Tongue (tissue), 3 donors: ENCODE measurements at places on chromosomes 3 and 15. TPM values are rescaled to one million over a fixed set of nuclear protein-coding genes. Genes with fewer than 3 reads are reported as not detected.

Gene PCOLCE2
- total RNA-seq: 0.62 TPM

Gene PTX3
- 3.5 TPM for total RNA-seq

- DNase-seq: no peak
Measured at GRCh38 chr3:125353659-125354058, 21.5 kb downstream of the ZNF148 start.

GRCh38 chr3:88480822-88481221 is 331.1 kb downstream of the C3orf38 start:
- DNase-seq: no peak

GRCh38 chr15:48416301-48416700 is 85.1 kb downstream of the DUT start:
- DNase-seq: no peak

DNA sequence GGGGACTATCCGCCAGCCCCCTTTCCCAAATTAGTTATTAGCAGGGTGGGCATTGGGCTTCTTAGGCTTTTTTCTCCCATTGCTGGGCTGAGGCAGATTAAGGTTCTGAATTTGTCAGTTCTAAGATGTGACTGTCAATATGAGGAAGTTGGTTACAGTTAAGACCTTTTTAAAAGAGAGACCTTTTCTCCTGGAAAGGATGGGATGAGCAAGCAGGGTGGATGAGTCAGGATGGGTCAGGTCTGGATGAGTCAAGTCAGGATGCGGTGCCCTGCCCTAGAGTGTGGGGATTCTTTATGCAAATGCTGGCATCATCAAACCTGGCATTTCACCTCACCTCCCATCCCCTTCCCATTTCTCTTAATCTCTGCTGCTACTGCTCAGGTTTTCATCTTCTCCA is 1.9 kb downstream of the AEN start:
- no peak for DNase-seq

Gene GABRR3
- not detected for total RNA-seq

- DNase-seq: no peak
Measured at GRCh38 chr3:52670621-52671521, 14.8 kb downstream of the PBRM1 start.

DNA sequence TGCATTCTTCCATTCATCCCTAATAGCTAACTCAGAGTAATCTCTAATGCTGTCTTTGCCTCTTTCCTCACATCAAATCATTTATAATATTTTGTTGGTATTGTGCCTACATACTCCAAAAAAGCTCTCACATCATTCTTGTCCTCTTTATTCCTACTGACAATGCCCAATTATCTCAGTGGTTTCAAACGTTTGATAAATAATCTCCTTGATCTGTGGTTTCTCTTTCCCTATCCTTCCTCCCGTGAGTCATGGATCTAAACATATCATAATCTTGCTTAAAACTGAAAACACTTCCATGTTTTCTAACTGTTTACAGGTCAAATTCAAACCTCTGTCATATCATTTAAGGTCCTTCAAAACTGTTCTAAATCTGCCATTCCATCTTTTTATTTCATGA is 115.1 kb downstream of the CNTN6 start:
- no peak for DNase-seq

Gene CA12
- 8.9 TPM for total RNA-seq

GRCh38 chr3:196220587-196220986 is 4.3 kb downstream of the SLC51A start:
- no peak for DNase-seq

GRCh38 chr3:22977042-22977441 is 226.1 kb upstream of the UBE2E2 start:
- DNase-seq: no peak

GRCh38 chr3:174120997-174121396 is 723.5 kb downstream of the NLGN1 start:
- no peak for DNase-seq

- no peak for DNase-seq
Measured at GRCh38 chr3:127610105-127610504, 11.9 kb downstream of the MCM2 start.

- no peak for DNase-seq
Measured at GRCh38 chr3:36973139-36973538, 19.8 kb downstream of the EPM2AIP1 start.

Gene LRRIQ4
- not detected for total RNA-seq

- no peak for DNase-seq
Measured at GRCh38 chr15:69602921-69603320, 150.3 kb downstream of the RPLP1 start.

GRCh38 chr3:139105154-139105702 is 60.5 kb upstream of the PRR23C start:
- no peak for DNase-seq

DNA sequence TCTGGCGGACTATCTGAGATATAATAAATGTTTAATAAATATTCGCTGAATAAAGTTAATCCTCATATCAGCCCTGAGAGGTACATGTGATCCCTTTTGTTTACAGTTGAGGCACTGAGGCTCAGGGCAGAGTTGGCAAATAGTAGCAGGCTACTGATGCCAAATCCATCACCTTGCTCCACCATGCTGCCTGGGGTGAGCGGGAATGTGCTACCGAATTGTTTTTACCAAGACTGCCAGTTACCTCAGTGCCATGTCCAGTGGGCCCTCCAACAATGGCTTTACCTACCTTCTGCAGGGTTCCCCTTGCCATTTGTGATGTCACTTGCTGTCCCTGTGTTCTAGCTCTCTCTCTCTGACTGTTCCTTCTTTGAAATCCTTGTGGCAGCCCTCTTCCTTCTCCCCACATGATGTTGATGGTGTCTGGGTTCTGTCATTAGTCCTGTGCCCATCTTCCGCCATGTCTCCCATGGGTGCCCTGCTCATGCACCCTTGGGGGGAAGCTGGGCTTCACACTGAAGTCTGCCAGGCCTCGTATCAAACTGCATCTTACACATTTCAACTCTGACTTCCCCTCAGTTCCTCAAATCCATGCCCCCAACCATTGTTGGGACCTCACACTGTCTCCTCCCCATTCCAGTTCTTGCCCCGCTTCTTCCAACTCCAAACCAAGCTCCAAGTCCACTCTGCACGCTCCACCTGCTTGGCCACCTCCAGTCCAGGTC is 35.4 kb downstream of the SLCO2A1 start:
- DNase-seq: no peak
